Right renal pelvis (tissue), 4 donors: ENCODE measurements at places on chromosomes 1 and 21. TPM values are rescaled to one million over a fixed set of nuclear protein-coding genes. Genes with fewer than 3 reads are reported as not detected.

GRCh38 chr1:175062339-175062738 is 5.3 kb upstream of the TNN start:
- DNase-seq, result no peak

GRCh38 chr1:226563666-226564065 is 15.1 kb downstream of the STUM start:
- no peak for DNase-seq

DNA sequence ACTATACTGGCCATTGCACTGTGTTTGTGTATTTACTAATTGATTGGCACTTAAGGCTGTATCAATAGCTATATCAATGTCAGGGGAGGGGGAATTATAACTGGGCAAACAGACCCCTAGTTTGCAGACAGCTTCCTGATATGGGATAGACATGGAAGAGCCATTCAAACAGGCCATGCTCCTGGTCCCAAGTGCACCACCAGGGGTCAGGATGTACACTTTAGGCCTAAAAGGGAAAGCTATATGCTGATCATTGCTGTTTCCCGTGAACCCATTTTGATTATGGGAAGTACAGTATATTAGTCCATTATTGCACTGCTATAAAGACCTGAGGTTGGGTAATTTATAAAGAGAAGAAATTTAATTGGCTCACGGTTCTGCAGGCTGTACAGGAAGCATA is 124.9 kb upstream of the BACE2 start:
- no peak for DNase-seq

GRCh38 chr1:192697771-192698170 is 61.8 kb downstream of the RGS13 start:
- no peak for DNase-seq

GRCh38 chr1:239293350-239294110 is 92.8 kb upstream of the CHRM3 start:
- no peak for DNase-seq

CD160 gene
- 0.82 TPM for polyA plus RNA-seq
